ENCODE measurements at places on chromosomes 13 and 19.

DNA sequence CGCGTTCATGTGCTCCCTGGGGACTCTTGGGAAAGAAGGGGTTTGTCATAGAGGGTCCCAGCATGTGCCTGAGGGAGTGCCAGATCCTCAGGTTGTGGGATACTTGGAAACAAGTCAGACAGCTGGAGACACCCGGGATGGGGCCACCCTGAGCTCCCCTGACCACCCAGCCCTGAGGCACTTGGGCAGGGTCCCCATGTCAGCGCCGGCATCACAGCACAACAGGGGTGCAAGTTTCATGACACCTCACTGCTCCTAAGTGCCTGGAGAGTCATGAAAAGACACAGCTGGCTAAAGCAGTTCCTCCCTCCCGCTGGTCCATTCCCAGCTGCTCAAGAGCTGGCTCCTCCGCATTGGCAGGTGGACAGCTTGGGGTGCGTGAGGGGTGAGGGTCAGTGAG is 102.7 kb downstream of the KDM4B start:
- DNase-seq, result no peak

DNA sequence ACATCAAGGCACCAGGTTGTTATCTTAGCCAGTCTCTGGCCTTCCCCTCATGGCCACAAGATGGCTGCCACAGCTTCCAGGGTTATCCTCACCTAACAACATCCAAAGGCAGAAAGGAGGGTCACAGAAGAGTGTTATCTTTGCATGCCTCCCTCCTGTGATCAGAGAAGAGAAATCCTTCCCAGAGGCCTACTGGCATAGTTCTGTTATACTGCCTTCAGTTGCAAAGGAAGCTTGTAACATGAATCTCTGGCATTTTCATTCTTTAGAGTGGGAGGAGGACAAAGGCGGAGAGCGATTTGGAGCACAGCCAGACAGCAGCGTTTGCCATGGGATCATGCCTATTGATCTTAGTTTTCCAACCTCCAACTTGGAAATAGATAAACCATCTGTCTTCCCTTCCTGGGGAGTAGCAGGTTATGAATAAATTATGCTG is 135.7 kb downstream of the DNAJC15 start:
- DNase-seq, result no peak

DNA sequence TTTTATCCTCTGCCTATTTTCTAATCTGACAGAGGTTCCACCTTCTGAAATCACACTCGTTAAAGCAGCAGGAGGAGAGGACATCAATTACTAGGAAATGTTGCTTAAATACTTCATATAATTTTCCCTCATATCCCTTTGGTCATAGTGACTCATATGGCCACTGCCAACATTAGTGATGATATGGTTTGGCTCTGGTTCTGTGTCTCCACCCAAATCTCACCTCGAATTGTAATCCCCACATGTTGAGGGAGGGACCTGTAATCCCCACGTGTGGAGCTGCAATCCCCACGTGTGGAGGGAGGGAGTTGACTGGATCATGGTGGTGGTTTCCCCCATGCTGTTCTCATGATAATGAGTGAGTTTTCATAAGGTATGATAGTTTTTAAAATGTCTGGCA is 618.4 kb upstream of the SLITRK5 start:
- no peak for DNase-seq

DNA sequence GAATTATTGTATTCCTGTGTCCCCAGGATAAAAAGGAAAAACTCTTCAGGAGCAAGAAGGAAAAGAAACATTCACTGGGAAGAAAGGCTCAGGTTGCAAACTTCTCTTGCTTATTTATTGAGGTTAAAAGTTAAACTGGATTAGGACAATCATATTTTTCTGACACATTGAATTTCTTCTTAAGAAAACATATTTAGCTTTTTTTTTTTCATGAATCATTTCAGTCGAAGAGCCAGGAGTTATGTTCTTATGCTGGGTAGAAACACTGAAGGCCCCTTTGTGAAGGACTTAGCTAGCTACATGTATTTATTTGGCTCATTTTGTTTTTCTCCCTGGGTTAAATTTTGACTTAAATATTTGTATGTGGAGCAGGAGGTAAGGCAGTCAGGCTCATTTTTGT is 434.0 kb downstream of the KLF5 start:
- DNase-seq, result no peak

- no peak for DNase-seq
These were observed 463.4 kb upstream of the MIR17HG start for GRCh38 chr13:90884066-90884465.

DNA sequence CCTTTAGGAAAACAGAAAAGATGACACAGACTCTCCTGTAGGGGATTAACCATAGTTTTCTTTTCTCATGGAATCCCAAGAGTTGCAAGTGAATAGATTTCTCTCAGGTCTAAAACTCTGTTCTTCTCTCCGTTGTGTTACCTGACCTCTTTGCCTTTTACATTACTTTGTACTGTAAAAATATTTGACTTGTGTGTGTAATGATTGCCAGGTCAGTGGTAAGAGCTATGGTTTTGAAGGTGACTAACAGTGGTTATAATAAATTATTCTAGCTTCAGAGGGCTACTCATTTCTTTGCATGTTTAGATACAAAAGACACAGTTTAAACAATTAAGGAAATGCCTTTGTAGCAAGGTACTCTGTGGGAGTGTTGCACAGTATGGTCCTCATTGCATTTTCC is 23.0 kb upstream of the PSG2 start:
- no peak for DNase-seq

DNA sequence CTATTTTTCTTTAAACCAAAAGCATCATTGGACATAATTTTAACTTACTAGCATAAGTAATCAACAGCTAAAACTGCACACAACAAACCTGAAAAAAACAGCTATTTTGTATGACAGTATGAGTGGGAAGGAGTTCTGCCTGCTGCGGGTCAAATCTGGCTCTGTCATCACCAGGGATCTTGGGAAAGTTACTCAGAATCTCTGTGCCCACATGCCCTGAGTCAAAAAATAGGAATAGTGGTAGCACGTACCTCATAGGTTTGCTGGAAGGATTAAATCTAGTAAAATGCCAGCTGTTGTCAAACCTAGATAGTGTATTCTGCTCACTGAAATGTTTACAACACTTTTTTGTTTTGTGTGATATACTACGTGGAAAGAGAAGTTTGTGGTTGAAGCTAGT is 1.1 kb downstream of the CLN5 start:
- DNase-seq, result no peak

DNA sequence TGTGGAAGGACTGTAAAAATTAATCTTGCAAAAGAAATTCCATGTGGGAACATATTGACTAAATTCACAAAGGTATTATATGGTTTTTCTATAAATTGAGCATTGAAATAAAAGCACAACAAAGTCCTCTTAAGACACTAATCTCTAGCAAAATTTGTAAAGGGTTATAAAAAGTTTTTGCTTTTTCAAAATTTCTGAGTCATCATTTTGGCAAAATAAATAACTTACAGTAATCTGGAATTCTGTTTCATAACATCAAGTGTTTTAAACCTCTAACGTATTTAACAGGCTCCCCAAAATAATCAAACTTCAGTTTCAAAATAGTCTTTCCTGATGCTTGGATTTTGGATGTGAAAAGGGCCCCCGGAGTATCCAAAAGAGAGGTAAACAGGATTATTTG is 26.0 kb downstream of the MED4 start:
- no peak for DNase-seq

Data from bone marrow (tissue), 2 donors.